CD4-positive, alpha-beta T cell treated with Interleukin-2 at 100 ng/mL for 4 hours (primary cell): ENCODE measurements at places on chromosomes 12 and 14.
A peak's percentile ranks its signal among the peaks of the same experiment; 100 is the strongest.

GRCh38 chr14:60905923-60906322 lies 75.0 kb downstream of the TRMT5 start:
- DNase-seq = no peak

- no peak for DNase-seq
Measured at GRCh38 chr14:58788655-58789503, 151.1 kb downstream of the DACT1 start.

DNA sequence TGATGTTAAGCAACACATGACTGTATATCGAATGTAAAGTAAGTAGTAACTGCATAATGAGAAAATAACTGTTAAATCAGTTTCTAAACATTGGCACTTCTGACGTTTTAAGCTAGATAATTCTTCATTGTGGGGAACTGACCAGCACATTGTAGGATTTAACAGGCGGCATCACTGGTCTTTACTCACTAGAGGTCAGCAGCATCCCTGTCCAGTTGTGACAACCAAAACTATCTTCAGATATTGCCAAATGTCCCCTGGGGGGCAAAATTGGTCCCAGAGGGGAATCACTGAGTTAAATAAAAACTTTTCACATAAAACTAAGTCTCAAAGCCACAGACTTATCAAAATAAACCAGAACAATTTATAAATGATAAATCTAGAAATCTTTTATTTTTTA lies 65.3 kb downstream of the BLTP3B start:
- no peak for DNase-seq

DNA sequence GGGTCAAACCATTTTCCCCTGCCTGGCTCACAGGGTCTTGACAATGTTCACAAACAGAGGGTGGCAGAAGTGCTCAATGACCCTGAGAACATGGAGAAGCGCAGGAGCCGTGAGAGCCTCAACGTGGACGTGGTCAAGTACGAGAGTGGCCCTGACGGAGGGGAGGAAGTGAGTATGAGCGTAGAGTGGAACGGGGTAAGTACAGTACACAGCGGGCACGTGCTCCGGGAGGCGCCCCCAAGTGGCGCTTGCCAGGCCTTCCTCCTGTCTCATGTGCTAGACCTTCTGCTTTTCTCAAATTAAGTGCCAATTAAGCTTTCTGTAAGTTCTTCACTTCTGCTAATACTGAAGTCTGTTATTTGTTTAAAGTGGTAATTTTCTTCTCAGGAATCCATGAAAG lies 35.9 kb downstream of the XRCC3 start:
- peak; percentile 27 for DNase-seq
